Activated T-cell treated with anti-CD3 and anti-CD28 coated beads, Interleukin-2, amount 50 U/mL, for 48 hours (primary cell): ENCODE measurements at places on chromosomes 11 and 22.

DNA sequence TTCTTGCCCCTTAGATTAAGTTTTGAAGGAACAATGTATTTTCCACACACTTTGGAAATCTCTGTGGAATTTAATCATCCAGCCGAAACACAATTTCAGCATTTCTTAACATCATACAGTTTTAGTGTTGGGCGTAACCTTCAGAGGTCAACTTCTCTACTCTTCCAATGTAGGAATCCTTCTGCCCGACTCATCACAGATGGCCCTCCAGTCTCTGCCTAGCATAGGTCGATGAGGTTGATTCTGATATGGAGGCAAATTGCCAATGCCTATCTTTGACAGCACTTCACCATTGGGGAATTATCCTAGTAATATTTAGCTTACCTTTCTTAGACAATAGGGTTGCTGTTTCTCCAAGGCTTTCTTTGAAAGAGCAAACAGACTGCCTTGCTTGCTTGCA, 175.7 kb upstream of the TTC12 start:
- DNase-seq, result no peak

GRCh38 chr11:86957976-86958646, 2.9 kb upstream of the FZD4 start:
- DNase-seq, result no peak

DNA sequence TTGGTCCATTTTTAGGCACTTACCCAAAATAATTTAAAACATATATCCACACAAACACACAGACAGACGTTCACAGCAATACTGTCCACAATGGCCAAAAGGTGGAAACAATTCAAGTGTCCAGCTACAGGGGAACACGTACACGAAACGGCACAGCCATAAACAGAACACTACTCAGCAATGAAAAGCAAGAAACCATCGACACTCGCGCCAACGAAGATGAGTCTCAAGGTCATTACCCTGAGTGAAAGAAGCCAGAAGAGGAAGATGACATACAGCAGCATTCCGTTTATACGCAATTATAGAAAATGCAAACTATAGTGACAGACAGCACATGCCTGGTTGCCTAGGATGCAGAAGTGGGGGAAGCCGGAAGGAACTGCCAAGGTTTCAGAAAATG, 13.4 kb upstream of the COMT start:
- no peak for DNase-seq

DNA sequence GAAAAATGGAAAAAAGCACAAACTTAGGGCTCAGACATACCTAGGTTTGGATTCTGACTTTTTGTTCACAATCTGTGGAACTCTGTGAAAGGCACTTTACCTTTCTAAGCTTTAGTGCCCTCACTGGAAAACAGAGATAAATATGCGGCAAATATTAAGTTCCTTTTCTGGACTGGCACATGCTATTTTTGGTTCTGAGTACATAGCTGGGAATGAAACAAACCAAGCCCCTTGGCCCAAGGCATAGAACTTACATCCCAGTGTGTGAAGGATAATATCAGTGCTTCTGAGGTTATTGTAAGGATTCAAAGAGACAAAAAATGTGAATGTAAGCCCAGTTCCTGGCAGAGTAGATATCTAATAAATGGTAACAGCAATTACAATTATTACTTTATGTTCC, 227.5 kb downstream of the ADAMTS15 start:
- DNase-seq, result no peak

- DNase-seq, result no peak
Observed at GRCh38 chr22:42343121-42343454, 72.6 kb upstream of the TCF20 start.

GRCh38 chr11:1564535-1565172, 7.4 kb downstream of the DUSP8 start:
- DNase-seq, result no peak

DNA sequence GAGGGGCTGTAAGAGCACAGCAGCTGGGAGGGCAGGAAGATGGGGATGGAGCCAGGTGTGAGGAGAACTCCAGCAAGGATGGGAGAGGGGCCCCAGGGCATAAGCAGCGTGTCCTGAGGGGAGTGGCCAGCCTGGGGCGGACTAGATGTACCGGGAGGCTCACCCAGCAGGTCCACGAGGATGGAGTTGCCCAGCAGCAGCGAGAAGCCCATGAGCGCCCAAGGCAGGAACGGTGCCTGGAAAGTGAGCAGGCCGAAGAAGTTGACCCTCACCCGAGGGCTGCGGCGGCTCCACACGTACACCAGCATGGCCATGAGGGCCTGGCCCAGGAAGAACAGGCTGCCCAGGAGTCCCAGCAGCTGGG, 1.3 kb downstream of the DERL3 start:
- no peak for DNase-seq

DNA sequence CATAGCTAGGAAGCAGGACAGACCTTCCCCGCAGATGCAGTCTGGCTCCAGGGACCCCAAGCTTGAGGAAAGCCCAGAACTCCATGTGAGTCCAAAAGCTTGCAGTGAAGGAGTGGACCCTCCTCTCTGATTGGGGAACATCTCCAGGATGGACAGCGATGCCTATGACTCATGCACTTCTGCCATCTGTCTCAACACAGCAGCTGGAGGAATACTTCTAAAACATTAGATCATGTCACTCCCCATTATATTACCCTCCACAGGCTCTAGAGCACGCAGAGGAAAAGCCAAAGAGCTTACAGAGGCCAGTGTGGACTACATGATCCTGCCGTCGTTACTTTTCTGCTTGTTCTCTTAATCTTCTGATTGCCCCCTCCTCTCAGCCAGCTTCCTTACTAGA, 605.7 kb downstream of the INSC start:
- DNase-seq, result no peak

DNA sequence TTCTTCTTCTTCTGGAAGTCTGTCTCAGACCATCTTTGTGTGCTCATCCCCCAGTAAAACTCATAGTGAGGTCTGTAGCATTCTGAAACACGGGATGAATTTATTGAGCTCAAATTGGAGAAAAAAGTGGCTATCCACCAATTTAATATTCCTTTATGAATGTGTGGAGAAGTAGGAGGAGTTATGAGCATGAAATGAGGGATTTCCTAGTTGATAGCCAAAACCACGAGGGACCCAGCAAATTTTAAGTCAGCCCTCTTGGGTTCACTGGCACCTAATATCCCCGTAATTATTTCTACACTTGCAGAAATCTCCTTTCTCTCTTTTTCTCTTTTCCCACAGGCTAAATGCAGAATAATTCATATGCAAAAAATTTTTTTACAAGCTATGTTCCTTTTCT, at the start of gene OR52A1:
OR52A1 (minus strand) TSS at position 101 of the 400 bp plus-strand sequence. CDS start 2,388 bp downstream, outside the sequence.
- DNase-seq, result no peak

- DNase-seq, result no peak
Observed at GRCh38 chr22:41885516-41885915, 29.4 kb downstream of the SHISA8 start.

GRCh38 chr11:7278314-7278917, 26.7 kb downstream of the SYT9 start:
- DNase-seq, result no peak

DNA sequence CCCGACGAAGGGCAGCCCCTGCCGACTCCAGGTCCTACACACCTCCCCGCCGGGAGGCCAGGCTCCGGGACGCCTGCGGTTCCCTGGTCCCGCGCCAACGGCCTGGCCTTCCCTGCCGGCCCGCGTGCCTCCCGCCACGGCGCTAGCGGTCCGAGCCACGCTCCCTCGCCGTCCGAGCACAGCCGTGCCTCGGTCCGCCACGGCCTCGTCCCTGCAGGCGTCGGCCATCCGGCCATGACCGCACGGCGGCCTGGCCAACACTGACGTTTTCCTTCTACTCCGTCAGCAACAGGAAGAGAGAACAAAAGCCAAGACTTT, 532 bp downstream of the EIF4G2 start:
- no peak for DNase-seq

GRCh38 chr22:24434471-24435322, 7.3 kb downstream of the ADORA2A start:
- DNase-seq, result peak; percentile 85

- DNase-seq, result no peak
Observed at GRCh38 chr11:17933708-17934107, 79.1 kb downstream of the SERGEF start.

DNA sequence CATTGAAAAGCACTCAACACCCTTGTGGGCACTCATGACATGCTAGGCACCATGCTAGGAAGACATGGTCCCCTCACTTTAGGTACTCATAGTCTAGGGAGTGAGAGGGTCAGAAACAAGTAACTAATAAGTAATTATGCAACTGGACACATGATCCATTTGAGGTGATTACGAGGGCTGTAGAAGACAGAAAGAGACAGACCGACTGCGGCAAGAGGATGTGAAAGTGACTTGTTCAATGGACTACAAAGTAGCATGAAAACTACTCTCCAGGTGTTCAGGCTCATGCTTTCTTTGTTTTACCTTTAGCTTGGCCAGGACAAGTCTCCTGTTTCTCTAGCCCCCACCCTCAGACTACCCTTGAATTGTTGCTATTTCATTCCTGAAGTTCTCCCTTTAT, 310.8 kb upstream of the SORL1-AS1 start:
- no peak for DNase-seq

DNA sequence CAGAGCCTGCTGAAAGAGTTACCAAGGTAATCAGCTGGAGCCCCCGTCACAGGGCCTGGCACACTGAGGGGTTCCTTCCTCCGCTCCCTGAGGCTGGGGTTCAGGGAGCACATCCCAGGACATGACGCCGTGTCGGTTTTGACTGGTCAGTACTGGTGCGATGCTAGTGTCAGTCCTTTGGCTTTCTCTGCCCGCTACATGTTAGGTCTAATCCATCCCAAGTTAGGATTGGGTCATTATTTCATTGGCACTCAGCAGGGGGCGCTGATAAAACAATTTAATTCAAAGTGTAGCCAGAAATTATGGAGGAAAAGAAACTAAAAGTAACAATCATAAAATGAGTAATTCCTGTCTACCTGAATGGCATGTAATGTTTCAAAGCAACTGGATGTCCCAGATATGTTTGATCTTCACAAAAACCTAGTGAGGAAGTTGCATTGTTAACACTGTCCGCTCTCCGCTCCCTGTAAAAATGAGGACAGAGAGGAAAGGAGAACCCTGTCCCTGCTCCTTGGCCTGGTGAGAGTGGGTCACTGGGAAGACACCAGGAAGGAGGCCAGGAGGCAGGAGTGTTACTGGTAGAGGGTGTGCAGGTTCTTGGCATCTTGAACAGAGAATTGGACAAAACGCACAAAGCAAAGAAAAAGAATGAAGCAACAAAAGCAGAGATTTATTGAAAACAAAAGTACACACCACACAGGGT, 27.1 kb downstream of the TSKU start:
- peak; percentile 69 for DNase-seq
